ENCODE measurements at places on chromosomes 5 and 9.

GRCh38 chr5:31635446-31635845, 3.5 kb upstream of the PDZD2 start:
- no peak for DNase-seq

DNA sequence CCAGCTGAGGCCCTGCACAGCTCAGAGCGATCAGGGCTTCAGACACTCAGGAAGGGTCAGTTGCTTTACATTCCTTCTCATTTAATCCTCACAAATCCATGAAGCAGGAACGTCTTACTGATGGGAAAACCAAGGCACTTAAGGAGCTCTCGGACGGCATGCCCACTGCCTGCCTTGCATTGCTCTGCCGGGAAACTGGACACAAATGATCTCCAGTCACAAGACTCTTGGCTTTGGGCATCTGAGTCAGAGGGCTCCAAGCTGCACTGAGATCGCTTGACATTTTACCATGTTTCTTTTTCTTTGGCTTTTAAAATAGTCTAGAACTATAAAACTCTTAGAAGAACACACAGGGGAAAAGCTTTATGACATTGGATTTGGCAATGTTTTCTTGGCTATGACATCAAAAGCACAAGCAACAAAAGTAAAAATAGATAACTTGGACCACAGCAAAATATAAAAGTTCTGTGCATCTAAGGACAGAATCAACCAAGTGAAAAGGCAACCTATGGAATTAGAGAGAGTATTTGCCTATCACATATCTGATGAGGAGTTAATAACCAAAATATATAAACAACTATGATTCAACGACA, 43.6 kb upstream of the HRH2 start:
- DNase-seq = no peak

DNA sequence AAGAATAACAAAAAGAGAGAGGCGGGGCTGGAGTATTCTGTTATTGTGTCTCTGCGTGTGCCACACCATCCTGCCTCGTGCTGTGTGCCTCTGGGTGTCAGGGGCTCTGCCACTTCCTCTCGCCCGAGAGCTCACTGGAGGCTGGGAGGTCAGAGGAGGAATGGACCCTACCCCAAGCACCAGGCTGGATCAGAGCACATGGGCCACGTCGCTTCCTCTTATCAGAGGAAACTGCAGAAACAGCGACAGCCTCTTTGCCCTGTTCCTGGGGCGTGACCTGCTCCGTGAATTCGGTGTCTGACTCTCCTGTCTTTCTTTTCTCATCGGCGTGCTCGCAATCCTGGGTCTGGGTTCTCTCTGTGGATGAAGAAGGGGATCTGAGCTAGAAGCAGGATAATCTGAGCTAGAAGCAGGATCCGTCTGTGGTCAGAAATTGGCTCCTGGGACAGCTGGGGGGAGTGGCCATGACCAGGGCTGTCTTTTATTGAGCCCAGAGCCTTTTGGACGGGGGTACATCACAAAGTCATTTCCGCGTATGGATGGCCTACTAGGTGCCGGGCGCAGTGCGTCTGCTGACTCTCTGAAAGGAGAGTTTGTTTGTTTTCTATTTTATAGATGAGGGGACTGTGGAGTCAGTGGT, 150.3 kb upstream of the COL5A1 start:
- no peak for DNase-seq

- DNase-seq = no peak
Measured at GRCh38 chr5:7657153-7657552, 193.8 kb downstream of the CFAP90 start.

- DNase-seq = peak; percentile 65
Measured at GRCh38 chr5:172932313-172933017, 26.8 kb upstream of the RPL26L1 start.

GRCh38 chr9:113125386-113126035, 25.3 kb upstream of the SLC31A2 start:
- DNase-seq = no peak

- DNase-seq = no peak
Measured at GRCh38 chr9:121298689-121299466, 30.9 kb downstream of the GSN start.

DNA sequence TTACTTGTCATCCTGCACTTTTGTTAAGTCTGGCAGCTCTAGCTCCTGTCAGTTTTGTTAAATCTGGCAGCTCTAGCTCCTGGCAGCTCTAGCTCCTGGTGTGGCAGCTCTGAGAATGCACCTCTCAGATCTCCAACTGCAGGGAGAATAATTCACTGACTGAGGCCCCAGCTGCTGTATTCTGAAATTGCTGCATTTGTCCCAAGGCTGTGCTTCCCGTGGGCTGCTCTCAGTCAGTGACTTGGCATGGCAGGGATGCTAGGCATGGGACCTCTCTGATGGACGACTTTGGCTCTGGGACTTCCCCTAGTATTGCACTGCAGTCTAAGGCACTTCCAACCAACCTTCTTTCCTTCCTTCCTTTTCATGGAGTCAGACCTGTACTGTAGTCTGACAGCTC, 475.7 kb downstream of the CCDC171 start:
- no peak for DNase-seq

- DNase-seq = no peak
Measured at GRCh38 chr5:138981131-138981530, 106.0 kb upstream of the LRRTM2 start.

DNA sequence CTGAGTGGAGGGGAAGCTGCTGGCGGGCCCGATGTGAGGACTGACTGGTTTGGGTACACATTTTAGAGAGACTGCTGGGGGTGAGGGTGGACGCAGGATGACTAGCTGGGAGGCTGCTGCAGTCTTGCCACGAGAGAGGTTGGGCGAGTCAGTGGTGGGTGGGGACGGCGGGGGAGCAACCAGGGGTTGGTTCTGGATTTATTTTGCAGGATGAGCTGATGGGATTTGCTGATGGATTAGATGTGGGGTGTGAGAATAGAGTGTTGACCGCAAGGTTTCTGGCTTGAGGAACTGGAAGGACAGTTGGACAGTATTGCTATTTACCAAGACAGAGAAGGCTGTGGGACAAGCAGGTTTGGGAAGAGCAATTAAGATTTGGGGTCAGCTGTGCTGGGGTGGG, 5.8 kb upstream of the NDST1 start:
- DNase-seq = no peak

GRCh38 chr9:74277532-74277931, 219.6 kb upstream of the RORB start:
- no peak for DNase-seq

GRCh38 chr5:72093824-72094223, 13.5 kb upstream of the MAP1B start:
- DNase-seq = no peak

GRCh38 chr5:169875731-169876130, 104.6 kb downstream of the INSYN2B start:
- no peak for DNase-seq

GRCh38 chr9:76032797-76033373, 142.4 kb downstream of the PCSK5 start:
- no peak for DNase-seq

- no peak for DNase-seq
Measured at GRCh38 chr9:87372356-87372851, 125.3 kb upstream of the DAPK1 start.

GRCh38 chr5:121296356-121296755, 555.3 kb upstream of the FTMT start:
- DNase-seq = no peak

DNA sequence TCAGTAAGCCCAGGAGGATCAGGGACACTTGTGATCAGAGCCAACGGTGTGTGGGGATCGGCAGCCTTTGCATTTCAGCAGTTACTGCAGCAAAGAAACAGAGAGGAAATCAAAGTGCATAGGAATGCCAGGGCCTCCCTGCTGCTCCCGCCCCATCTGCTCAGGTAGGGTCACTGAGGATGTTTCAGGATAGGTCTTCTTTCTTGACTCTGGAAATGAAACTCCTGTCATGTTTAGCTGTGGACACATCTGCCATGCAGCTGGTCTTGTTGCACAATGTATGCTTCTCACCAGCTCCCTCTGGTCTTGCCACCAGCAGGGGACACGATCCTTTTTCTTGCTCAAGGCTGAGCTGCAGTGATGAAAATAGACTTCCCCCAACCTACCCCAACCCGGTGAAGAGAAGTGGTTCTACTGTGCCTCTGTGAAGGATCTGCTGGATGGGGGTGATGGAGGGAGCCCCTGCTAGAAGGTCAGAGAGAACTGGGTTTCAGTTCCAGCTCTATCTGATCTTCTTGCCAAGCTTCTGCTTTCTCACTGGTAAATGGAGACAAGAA, 185.2 kb upstream of the KLF4 start:
- DNase-seq = no peak

GRCh38 chr5:165928971-165929370, 2362.5 kb upstream of the WWC1 start:
- no peak for DNase-seq

GRCh38 chr9:104900324-104900723, 27.6 kb downstream of the ABCA1 start:
- DNase-seq = no peak

DNA sequence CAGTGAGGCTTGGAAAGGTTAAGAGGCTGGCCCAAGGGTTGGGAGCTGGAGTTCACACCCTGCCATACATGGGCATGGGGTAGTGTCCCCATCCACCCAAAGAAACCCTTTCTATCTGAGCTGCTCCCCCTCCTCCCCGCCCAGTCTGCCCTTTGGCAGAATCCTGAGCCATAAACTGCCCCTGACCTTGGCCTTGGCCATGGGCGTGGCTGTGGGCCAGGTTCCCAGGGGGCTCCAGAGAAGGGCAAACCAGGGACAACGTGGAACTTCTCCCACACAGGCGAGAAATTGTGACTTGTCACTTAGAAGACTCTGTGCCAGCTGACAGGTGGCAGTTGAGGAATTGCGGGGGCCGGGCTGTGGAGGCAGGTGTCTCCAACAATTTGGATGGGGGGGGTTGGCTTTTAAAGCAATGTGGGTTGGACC, 4.8 kb downstream of the FAM78A start:
- no peak for DNase-seq

DNA sequence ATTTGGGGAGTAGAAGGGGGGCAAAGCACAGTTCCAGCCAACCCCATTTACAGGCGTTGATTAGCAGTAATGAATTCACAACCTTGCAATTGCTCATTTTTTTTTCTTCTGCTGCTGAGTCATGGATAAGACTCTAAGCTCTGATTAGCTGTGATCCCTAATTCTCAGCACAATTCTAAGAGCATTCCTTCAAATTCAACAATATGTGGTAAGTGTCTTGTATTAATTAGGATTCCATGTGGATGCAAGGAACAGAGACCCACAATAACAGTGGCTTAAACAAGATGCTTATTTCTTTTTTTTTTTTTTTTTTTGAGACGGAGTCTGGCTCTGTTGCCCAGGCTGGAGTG, 133.4 kb downstream of the PALM2AKAP2 start:
- no peak for DNase-seq

GRCh38 chr9:129988607-129989361, 54.2 kb downstream of the FNBP1 start:
- no peak for DNase-seq

GRCh38 chr9:7570107-7570720, 229.4 kb downstream of the DMAC1 start:
- peak; percentile 56 for DNase-seq

- no peak for DNase-seq
Measured at GRCh38 chr5:117652958-117653280, 1078.3 kb upstream of the SEMA6A start.

- DNase-seq = no peak
Measured at GRCh38 chr5:159083548-159084452, 15.9 kb downstream of the EBF1 start.
